Stimulated activated CD8-positive, alpha-beta memory T cell treated with anti-CD3 and anti-CD28 coated beads, Interleukin-12 subunit alpha, Interleukin-12 subunit beta, amount 100 ng/mL, for 1 hour (primary cell): ENCODE measurements at places on chromosomes 11 and 22.

GRCh38 chr22:49128874-49129273, 698.8 kb downstream of the BRD1 start:
- DNase-seq, result no peak

DNA sequence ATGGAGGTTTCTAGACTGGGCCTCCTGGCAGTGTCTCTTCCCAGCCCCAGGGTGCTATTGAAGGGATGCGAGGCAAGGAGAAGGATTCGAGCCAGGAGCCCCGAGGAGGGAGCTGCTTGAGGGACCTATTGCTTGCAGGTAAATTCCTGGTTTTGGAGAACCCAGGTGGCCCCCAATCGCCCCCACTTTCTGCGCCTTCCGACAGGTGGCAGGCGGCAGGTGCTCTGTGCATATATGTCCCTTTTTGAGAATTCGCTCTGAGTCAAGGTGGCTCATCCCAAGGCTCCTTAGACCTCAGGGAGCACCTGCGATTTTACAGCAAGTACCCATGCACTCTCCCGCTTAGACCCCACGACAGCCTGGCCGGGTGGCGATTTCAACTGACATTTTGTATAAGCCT, 40.3 kb upstream of the SHISAL1 start:
- no peak for DNase-seq

- peak; percentile 29 for DNase-seq
Measured at GRCh38 chr11:47980088-47980906, at the start of gene PTPRJ. Gene PTPRJ (plus strand): TSS chr11:47980559. CDS start chr11:47980913, 354 bp downstream.

DNA sequence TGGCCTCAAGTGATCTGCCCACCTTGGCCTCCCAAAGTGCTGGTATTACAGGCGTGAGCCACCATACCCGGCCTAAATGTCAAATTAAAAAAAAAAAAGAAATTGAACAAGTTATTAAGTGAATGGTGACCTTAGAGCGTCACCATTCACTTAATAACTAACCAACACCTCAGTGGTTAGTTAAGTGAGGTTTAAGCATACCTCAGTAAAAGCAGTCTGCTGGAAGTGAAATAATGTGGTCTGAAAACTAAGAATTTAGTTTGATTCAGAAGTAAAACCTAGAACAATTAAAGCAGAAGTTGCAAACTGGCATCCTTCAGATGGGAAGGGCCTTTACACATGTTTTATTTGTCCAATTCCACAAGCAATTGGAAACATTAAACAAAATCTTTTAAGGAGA, 71.5 kb downstream of the FCHSD2 start:
- DNase-seq, result no peak

DNA sequence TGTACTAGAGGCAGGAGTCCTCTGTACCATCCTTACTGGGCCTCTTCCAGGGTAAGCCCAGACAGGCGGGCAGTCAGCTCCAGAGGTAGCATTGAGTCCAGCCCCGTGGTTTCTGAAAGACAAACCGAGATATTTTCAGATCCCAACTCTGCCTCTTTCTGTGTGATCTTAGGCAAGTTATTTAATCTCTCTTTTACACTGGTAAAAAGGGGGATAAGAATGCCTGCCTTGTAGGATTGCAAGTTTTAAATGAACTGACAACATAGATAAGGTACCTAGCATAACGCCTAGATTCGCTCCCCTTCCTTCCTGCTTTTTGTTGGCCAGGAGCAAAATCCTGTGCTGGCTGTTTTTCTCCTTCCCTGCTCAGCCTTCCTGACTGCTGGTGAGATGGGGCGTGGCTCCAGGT, 56.4 kb upstream of the NNMT start:
- no peak for DNase-seq

DNA sequence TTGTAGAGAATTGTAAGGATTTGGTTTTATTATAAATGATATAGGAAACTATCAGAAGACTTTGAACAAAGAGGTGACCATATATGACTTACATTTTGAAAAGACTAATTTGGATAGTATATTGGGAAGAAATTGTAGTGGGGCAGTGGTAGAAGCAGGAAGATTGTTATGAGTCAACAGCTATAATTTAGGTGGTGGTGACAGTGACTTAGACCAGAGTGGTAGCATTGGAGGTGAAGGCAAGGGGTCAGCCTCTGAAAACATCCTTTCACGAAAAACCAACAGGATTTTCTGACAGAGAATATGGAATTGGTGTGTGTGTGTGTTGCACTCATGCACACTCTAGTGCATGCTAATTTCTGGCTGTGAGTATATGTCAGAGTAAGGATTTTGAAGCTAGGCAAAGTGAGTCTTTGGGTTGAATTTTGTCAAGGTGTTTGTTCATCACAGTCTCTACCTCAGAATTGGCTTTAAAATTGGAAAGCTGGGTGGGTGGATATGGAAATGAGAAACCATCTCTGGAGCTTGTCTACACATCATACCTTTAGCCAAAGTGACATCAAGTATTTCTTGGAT, 8.2 kb upstream of the HBE1 start:
- DNase-seq, result no peak

DNA sequence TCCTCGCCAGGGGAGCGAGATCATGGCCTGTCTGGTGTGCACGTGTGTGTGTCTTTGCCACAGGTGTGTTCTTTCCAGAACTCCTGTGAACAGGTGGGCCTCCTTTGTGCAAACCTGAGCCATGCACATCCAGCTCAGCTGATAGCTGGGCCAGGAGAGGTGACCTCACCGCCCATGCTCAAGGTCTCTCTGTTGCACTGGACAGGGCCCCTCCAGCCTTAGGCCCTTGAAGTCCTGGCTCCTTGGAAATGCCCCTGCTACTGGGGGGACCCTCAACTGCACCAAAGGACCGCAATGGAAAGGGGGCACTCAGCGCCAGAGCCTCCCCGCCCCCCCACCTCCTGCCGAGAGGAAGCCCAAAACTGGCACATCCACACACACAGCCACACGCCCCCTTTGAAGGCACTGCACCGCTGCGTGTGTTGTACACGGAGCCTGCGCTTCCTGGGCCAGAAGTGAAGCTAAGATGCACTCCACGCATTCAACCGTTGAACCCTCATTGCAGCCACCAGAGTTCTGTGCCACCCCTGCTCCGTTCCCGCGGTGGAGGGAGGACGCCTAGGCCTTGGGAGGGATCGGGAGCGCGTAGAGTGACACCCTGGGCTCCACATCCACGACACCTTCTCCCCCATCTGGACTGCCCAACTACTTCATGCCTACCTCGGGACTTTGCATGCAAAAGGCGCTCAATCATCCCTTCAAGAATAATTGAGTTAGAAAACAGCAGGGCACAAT, 16.4 kb upstream of the IL2RB start:
- DNase-seq, result no peak

DNA sequence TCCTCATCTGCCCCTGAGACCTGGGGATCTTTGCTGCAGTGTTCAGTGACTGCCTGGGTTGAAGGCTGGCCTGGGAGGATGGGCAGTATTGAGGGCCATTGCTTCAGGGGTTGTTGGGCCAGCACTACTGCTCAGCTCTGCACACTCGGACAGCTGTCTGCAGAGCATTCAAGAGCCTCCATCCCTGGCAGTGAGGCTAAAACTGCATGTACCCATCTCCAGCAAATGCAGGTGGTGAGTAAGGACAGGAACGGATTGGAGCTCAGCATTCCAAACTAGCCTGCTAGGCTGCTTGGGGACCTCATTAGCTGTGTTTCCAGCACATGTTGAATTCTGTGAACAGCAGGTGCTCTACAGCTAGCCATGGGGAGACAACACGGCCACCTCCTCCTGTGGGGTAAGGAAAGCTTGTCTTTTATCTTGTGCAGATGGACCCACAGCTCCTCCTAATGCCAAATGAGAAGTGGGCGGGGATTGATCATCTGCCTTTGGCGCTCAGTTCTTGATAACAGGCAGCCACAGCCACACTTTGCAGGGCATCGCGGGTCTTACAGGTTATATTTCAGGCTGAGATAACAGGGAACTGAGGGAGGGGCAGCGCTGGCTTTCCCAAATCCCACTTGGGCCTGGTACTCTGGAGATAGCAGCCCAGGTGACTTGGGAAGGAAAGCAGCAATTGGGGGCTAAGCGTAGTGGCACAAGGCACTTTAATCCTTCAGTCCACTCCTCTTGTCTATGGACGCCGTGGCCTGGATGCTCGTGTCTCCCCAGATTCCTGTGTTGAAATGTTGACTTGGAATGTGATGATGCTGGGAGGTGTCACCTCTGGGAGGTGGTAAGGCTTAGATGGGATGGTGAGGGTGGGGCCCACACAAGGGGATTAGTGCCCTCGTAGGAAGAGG, 254.5 kb upstream of the B3GAT1 start:
- no peak for DNase-seq

DNA sequence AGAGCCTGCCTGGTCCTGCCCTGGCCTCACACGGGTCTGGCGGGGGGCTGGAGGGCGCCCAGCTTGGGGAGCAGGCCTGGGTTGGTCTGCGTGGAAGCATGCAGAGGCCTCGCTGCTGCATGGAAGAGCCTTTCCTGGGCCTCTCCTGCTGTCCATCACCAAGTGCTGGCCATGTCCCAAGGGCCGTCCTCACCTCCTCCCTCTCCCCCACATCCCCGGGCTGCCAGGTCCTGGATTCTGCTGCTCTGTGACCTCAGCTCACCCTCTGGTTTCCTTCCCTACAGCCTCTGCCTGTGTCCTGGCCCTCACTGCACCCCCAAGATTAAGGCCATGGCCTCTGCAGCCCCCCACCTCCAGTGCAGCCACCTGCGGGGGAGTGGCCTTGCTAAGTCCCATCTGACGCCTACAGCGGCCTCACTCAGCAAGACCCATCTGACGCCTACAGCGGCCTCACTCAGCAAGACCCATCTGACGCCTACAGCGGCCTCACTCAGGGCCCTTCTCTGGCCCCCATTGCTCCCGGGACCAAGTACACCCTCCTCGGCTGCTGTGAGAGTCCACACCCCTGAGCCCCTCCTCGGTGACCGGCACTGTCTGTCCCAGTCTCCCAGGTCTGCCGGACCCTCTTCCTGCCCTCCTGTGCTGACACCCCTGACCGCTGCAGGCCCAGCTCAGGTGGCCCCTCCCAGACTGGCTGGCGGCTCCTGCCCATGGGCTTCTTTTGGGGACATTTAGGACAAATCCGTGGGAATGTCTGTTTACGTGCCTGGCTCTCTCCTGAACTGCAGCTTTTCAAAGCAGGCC, 119.5 kb upstream of the B3GAT1 start:
- DNase-seq, result no peak

DNA sequence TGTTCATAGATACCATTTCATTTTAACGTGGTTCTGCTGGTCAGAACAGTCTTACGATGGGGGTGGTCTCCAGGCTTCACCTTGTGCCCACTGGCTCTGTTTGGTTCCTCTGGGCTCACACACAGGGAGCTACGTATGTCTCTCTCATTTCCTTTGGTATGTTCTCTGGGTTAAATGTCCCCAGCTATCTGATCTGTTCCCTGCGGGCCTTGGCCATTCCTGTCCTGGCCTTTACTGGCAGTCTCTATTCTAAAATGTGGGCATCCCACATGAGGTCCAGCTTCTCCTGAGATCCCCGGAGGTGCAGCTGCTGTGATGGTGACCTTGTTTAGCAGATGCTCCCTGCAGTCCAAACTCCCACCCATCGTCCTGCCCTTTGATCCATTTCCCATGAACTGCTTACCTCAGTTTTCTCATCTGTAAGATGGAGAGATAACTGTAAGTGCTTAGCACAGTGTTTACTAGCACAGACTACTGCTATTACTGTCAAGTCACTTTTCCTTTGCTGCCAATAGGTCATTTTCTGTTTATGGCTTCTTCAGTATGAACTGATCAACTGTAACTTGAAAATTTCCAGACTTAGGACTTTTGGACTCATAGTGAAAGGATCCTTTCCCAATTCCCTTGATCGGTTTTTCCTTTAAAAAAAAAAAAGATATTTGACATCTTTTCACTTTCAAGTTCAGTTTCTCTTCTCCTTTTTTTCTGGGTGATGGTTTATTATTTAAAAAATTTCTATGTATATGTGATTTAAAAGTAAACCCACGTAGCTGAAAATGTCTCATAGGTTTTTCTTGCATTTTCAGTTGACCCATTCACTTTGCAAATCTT, 92.9 kb downstream of the PTPRJ start:
- no peak for DNase-seq

GRCh38 chr22:50145721-50146438, 24.7 kb upstream of the PANX2 start:
- no peak for DNase-seq

DNA sequence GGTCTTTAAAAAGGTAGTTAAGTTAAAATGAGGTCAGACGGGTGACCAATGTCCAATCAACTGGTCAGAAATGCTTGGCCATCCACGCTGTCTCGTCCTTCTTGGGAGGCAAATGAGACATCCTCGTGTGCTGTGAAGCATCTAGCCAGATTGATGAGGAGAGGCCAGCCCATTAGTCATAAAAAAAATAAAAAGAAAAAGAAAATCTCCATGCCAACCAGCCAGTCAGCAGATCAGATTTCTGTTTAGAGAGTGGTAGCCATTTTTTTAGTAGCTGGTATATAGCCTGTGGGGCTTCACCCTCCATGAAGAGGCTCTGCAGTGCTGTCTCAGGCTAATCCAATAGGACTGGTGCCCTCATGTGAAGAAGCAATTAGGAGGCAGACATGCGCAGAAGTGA, 343.1 kb upstream of the SYN3 start:
- no peak for DNase-seq

DNA sequence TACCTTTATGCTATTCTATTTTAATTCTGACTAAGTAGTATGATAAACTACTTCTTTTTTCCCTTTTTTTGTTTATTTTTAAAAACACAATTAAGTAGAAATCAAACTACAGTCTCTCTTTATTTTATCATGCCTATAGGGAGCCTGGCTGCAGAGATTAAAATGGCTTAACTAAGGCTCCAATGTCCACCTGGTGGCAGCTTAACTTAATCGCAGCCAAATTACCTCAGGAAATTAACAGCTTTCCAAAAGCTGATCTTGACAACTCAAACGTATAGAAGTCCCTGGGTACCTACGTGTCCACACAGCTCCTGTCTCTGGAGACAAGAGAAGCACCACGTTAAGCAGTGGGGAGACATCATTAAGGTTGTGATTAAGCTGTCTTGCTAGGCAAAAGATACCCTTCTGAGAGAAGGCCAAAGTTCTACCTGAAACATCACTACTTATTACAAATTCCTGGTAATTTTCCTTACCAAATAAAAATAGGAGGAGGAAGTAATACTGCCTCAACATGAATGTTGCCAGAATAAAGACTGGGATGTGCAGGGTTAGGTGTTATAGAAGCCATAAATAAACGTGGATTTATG, 63.2 kb upstream of the SNX19 start:
- no peak for DNase-seq

GRCh38 chr22:40976866-40977700, 25.9 kb downstream of the RBX1 start:
- DNase-seq, result no peak

GRCh38 chr22:38305471-38306448, 11.5 kb downstream of the CSNK1E start:
- DNase-seq, result no peak

DNA sequence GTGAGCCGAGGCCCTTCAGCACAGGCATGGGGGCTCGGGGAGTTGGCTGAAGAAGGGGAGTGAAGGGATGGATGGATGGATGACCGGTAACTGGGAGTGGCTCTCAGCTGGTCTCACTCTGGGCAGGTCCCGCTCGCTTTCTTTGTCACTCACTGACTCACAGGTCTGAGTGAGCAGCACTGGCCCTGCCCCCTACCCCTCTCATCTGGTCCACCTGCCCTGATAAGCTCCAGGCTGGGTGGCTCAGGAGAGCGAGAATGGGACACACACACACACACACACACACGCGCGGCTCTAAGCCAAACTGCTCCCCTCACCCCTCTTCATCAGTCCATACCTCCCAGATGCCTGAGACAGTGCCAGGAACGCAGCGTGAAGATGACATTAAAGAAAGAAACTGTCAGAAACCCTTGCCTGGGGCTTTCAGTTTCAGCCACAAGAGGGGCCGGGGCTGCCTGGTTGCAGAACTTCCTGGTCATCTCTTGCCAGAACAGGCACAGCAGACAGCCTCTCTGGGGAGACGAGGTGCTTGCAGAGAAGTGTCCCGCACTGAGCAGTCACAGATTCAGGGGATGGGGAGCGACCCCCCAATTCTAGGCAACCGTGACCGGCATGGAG, 16.5 kb upstream of the SHISAL1 start:
- DNase-seq, result no peak
